ENCODE measurements at places on chromosomes 1 and 21.

GRCh38 chr1:177471244-177471643, 300.5 kb downstream of the BRINP2 start:
- DNase-seq = no peak

- no peak for DNase-seq
These were observed 16.0 kb downstream of the ARID1A start for GRCh38 chr1:26711777-26712176.

- no peak for DNase-seq
These were observed 12.5 kb upstream of the WNT2B start for GRCh38 chr1:112496290-112496689.

GRCh38 chr1:25899792-25900191, 6.4 kb downstream of the STMN1 start:
- no peak for DNase-seq

DNA sequence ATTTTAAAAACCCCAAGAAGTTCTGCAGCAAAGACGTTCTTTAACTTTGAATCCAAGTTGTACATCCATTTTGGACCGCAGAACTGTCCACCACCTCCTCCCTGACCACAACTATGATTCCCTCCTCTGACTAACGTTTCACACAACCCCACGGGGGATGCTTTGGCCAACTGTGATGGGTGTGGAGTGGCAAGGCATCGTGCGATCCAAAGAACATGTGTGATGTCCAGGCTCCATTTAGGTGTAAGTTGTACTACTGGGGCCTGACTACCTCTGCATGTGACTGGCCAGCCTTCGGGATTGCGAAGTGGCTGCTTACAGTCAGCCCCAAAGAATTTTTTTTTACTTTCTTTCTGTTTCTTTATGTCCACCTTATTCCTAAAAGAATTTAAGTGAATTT, 6.7 kb downstream of the KCNJ15 start:
- no peak for DNase-seq

Data from coronary artery (tissue), 2 donors.